Caudate nucleus (tissue), 63 donors: ENCODE measurements at places on chromosomes 12 and 14.

- no peak for DNase-seq
Measured at GRCh38 chr12:102601621-102602020, 121.3 kb upstream of the IGF1 start.

GRCh38 chr12:13099066-13099843, 4.2 kb downstream of the GSG1 start:
- no peak for DNase-seq

GRCh38 chr12:52681526-52682380, 1.5 kb upstream of the KRT1 start:
- no peak for DNase-seq

DNA sequence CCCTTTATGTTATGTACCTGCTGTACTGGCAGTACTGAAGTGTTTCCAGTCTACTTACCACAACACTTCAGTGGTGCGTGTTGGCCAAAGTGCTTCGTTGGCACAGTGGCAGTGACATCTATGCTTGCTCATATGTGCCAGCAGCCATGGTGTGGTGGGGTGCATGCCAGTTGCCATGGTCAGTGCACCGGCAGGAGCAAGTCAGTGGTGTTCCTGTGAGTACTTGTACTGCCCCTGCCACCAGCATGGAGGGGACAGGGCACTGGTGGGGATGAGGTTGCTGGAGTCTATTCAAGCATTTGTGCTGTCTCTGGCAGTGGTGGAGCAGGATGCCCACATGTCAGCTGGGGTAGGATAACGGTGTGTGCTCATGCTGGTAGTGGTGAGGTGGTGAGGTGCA, 800.0 kb downstream of the TRHDE start:
- no peak for DNase-seq

DNA sequence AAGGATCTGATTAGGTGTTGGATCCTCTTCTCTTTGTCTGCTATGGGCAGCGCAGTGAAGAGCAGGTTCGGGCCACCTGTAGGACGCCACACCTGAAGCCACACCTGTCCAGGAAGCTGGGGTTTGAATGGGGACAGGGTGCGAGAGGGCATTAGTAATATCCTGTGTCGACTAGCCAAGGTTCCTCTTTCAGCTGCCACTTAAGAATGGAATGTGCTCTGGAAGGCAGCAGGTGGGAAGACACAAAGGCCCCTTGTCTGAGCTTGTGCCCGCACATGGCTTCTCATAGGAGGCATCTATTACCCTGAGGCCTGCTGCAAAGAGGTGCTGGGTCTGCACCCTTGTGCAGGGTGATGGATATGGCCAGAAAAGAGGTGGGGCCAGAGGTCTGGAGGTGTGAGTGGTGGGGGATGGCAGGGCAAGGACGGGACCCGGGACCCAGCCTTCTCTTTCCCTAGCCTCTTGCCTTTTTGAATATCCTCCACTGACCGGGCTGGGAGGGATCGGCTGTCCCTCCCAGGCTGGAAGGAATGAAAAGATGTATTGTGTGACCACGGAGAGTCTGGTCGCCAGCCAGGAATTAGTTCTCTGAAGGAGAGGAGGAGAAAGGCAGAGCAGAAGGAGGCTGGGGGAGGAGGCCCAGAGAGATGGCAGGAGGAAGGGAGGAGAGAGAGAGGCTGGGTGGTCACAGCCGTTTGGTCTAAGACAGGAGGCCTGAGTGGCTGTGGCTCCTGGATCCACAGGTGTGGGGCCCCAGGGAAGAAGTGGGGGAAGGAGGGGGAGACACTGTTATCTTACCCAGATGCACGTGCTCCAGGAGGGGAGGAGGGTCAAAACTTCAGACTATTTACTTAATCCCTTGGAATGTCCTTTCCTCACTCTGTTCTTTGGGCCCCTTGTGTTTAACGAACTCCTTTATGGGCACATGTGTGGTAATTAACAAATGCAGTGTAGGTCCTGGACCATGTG, 101.5 kb downstream of the SMOC1 start:
- peak; percentile 19 for DNase-seq

GRCh38 chr12:23750923-23751322, 198.5 kb downstream of the SOX5 start:
- DNase-seq, result no peak
